ENCODE measurements at places on chromosomes 4 and X. TPM values are rescaled to one million over a fixed set of nuclear protein-coding genes. Genes with fewer than 3 reads are reported as not detected.

Gene CXCL6
- 46.2 TPM for total RNA-seq

Gene KIAA1210
- total RNA-seq, result not detected

Gene USP17L13
- total RNA-seq, result not detected

Gene PALLD
- 240 TPM for total RNA-seq

Gene IGFBP7
- 311 TPM for total RNA-seq

Gene BRS3
- not detected for total RNA-seq

Gene DMRTC1B
- total RNA-seq, result not detected
